Activated effector memory CD4-positive, alpha-beta T cell treated with Interleukin-2 at 50 U/mL for 16 hours (primary cell): ENCODE measurements at places on chromosomes 5 and 9.

DNA sequence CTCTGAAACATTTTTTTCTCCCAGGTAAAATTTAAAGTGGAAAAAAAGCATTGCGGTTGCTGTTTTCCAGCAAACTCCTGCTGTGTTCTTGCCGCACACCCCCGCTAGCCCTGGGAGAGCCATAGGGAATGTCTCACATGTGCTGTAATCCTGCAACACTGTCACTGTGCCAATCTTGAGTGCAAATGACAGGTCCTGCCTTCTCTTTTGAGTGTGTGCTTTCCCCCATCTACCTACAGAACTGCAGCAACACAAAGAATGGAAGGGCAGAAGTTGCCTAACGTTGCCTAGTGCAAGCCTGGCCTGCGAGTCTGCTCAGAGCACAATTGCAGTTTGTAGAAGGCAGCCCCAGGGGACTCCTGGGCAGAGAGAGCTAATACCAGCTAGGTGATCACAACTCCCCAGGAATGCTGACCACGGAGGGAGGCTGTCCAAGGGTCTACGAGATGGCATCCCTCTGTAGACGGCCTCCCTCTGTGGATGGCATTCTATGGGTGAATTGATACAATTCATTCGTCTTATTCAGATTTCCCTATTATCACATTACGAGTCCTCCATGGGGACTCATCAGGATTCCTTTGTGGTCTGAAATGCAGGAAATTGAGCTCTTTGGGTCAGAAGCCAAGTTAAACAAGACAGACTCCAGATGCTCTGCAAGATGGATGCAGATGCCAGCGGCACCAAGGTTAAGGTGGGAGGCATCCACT is 172.6 kb upstream of the S1PR3 start:
- no peak for DNase-seq

DNA sequence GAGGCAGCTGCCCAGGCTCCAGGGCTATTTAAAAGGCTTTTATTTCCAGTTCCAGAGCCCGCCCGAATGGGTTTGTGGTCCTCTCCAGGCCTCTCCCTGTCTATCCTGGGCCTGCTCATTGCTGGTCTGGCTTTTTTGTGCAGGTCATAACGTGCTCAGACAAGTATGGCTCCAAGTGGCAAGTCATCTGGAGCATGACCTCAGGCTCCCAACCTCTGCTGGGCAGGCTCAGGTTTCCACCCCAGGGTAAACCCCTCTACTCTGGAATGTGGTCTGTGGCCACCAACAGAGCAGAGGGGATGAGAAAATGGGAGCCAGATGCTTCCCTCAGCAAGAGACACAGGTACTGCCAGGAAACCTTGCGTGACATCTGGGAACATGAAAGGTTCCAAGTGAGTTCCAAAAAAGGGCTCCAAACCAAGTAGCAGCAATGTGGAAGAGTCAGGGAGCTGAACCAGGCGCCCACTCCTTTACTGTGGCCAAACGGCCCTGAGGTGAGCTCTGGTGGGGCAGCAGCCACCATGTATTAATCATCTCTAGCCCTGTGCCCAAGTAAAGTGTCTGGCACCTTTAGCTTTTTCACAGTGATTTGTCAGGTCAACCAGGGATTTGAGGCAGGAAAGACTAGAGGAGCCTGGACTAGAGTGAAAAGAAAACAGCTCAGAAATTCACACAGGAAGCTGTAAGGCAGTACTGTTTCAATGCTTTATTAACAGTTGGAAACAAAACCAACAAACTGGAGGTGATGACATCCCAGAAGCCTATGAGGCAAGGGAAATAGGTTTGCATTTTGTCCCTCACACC is 25.7 kb downstream of the PCDHGC5 start:
- DNase-seq, result no peak

DNA sequence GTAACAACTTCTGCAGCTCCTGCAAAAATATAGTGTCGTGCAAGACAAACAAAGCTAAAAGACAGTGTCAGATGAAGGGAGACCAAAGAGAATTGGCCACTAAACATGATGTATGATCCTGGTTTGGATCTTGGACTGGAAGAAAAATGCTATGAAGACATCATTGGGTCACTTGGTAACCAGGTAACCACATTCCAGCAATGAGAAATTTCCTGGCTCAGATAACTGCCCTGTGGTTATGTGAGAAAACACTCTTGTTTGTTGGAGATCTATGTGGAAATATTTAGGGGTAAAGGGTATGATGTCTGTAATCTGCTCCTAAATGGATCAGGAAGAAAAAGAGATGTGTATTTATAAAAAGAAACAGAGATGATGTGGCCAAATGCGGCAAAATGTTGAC is 45.5 kb upstream of the ANKRD33B start:
- no peak for DNase-seq

GRCh38 chr9:38339087-38339486 is 53.4 kb upstream of the ALDH1B1 start:
- no peak for DNase-seq

GRCh38 chr9:30197954-30198353 is 2186.5 kb upstream of the ACO1 start:
- no peak for DNase-seq

GRCh38 chr5:64149857-64150521 is 15.7 kb upstream of the RNF180 start:
- no peak for DNase-seq

GRCh38 chr5:573976-574375 is 38.2 kb upstream of the CEP72 start:
- DNase-seq, result no peak
